Activated naive CD4-positive, alpha-beta T cell treated with anti-CD3 and anti-CD28 coated beads, Interleukin-2, amount 10 ng/mL, durations not matched to agents 5 hours and 36 hours (primary cell): ENCODE measurements at places on chromosomes 16 and 17. TPM values are rescaled to one million over a fixed set of nuclear protein-coding genes. Genes with fewer than 3 reads are reported as not detected.

The G6PC1 gene
- total RNA-seq, result not detected

The KRT32 gene
- total RNA-seq, result not detected

The EPN2 gene
- 2.3 TPM for total RNA-seq

The RND2 gene
- total RNA-seq, result not detected

The ANKRD40CL gene
- total RNA-seq, result not detected

The NPIPB4 gene
- 104 TPM for total RNA-seq
